ENCODE measurements at places on chromosomes 1 and 21. TPM values are rescaled to one million over a fixed set of nuclear protein-coding genes. Genes with fewer than 3 reads are reported as not detected.

- no peak for DNase-seq
These were observed 90.8 kb upstream of the TMPRSS2 start for GRCh38 chr21:41598561-41599431.

GRCh38 chr1:248820041-248820585 is 5.6 kb downstream of the SH3BP5L start:
- DNase-seq: no peak

GRCh38 chr1:33143698-33144097 is 38.1 kb downstream of the TRIM62 start:
- no peak for DNase-seq

DNA sequence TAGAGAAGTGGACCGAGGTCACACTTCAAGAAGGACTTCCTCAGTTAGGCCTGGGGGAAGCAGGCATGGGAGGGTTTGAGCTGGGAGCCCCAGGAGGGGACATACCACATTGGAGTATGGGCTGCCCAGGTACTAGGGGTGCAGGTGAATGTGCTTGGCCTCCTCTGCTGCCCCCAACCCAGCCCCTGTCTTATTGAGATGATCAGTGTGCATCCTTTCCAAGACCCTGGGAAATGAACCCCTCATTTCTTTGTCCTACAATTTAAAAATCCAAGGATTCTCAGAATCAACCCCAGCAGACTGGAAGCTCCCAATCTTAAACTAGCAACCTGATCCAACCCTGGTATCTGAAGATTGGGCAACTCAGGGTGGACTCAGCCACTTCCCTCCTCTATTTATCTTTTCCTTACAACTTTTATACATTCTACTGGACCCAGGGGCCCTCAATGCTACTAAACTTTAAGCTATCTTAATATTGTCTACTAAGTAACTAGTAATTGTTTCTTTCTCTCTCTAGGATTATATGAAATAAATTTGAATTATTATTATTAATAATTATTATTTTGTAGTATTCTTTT is 9.1 kb downstream of the MEX3A start:
- DNase-seq: no peak

DNA sequence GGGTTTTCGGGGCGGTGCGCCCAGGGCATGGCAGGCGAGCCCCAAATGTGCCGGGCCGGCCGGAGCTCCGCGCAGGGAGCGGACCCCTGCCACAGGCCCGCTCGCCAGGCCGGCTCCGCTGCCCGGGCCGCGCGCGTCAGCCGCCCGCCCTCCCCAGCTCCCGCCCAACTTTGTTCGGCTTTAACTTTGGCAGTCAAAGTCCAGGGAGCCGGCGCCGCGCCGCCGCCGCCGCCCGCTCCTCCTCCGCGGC is 488 bp downstream of the SLC35D1 start:
- no peak for DNase-seq

DNA sequence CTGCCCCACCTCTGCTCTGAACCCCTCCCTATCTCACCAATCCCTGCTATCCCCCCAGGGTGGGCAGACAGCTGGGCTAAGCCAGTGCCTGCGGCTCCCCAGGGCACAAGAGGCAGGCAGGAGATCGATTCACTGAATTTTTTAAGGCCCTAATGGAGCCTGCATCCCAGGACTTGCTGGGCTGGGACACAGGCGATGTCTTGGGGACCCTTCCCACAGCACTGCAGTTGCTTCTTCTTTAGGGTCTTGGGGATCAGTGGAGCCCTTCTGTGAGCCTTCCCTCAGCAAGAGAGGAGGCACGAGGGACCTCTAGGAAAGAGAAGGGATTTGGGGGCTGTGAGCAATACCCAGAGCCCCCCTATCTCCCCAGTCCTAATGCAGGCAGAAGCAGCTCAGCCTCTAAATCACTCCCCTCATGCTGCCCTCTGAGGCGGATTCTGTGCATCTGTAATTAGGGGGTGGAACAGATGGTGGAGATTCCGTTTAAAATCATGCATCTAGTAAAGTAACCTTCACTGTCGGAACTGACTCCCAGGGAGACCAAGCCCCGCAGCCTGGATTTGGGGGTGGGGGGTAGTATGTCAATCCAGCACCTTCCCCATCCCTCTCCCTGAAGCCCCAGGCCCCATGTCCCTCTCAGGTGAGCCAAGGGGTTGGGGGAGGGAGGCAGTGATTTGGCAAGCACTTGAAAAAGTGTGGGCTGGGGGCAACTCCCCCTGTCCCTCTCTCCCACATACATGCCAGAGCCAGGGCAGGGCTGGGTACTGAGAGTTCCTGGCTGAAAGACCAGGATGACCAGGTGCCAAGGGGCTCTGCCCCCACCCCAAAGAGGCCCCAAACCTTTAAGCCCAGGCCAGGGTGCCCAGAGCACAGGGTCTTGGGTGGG is 10.0 kb downstream of the AHDC1 start:
- DNase-seq: no peak

GRCh38 chr1:100905181-100905580 is 9.3 kb downstream of the SLC30A7 start:
- DNase-seq: no peak

Gene KRTCAP2
- 121 TPM for total RNA-seq

Gene CNIH3
- total RNA-seq: 3.1 TPM

Gene DNAJC28
- total RNA-seq: 1.8 TPM

Gene TNFAIP8L2
- not detected for total RNA-seq

Gene SLC25A44
- 15.3 TPM for total RNA-seq

Gene SPRR1A
- not detected for total RNA-seq

All from glomerular endothelial cell (primary cell).